ENCODE measurements at places on chromosomes 5 and 9. TPM values are rescaled to one million over a fixed set of nuclear protein-coding genes. Genes with fewer than 3 reads are reported as not detected.

GRCh38 chr5:3342271-3343100 lies 253.1 kb upstream of the IRX1 start:
- DNase-seq: no peak

DNA sequence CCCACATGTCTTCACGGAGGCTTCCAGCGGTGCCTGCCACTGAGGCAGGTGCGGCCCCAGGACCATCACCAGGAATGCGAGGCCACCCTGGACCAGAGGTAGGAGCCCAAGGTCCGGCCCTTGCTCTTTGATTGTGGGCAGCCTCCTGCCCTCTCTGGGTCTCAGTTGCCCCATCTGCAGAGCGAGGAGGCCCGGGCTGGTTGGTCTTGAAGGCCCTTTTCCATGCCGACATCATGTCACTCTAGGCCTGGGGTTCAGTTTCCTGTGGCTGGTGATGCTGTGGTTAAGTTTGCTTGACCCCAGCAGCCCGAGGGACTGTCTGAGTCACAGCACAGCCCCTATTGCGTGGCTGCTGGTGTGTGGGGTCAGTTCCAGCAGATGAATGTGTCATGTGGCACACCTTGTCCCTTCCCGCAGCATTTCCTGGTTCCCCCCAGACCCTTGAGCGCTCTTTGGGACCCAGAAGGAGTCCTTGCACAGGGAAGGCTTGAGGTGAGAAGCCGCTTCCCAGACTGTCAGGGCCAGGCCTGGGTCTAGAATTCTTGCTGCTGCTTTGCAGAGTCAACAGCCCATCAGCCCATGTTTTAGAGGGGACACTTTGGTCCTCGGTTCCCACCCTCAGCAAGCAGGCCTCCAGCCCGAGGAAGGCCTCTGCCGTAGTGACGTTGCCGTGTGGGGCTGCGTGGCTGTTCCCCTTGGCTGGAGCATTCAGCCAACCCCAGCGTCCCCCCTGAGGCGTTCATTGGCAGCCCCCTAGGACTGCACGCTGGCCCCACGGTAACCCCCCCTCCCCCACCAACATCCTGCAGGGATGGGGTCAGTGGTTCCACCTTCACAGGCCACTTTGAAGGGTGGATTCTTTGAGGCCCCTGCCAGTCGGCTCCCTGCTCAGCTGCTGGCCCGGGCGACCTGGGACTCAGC lies 31.0 kb upstream of the HMCN2 start:
- DNase-seq: no peak

GRCh38 chr5:55636177-55636576 lies 75.9 kb downstream of the SLC38A9 start:
- no peak for DNase-seq

- DNase-seq: no peak
Observed at GRCh38 chr5:42381973-42382372, 41.3 kb upstream of the GHR start.

The DCANP1 gene
- total RNA-seq: not detected

The LCN9 gene
- not detected for total RNA-seq

The C9 gene
- total RNA-seq: not detected

The HTR4 gene
- 18.8 TPM for total RNA-seq

The PCDHGA8 gene
- total RNA-seq: 3.8 TPM
